ENCODE measurements at places on chromosomes 16 and 17.

DNA sequence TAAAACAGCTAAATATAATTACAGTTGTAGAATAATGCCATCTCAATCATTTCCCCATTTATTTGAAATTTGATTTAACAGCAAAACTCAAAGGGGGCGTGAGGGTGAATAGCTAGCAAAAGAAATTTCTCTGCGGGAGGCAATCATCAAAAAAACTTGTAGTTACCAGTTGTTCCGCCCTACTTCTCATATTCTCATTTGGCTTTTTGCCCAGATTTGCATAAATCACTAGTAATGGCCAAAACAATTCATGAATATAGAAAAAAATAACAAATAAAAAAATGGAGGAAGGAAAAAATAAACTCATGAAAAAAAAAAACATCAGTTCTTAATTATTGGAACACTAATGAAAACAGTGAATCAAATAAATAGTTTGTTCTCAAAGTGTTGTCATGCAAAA lies 722.6 kb upstream of the KIF2B start:
- no peak for DNase-seq

DNA sequence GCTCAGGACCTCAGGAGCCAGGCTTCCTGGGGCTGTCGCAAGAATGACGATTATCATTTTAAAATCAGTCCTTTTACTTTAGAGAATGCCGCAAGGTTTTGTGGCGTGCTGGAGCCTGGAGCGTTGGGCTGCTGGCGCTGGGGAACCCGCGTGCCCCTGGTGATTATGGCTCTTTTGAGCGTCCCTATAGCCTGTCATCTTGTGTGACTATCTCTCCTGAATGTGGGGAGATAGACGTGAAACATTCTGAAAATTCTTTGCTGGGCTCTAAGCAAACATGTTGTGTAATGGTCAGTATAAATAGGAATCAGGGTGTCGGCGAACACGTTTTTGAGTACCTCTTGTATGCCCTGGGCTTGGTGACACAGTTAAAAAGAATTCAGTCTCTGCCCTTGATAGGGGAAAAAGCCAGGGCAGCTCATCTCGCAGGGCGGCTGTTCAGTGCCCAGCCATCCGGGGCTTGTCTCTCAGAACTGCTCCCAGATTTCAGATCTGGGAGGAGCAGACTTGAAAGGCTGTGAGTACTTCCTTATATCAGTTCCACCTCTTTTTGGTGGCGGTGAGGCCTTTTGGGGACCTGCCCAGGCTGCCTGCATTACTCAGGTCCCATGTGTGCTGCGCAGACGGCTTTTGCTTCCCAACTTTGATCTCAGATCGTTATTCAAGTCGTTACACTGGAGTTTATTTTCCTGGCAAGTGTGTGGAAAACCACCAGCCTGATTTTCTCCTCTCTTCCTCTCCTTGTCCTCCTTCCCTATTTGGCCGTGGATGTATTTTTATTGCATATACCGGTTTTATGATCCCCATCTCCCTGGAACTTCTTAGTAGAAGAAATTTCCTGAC lies 973 bp downstream of the SLC7A6 start:
- peak; percentile 87 for DNase-seq

GRCh38 chr17:4566785-4567184 lies 6.4 kb upstream of the GGT6 start:
- peak; percentile 26 for DNase-seq

DNA sequence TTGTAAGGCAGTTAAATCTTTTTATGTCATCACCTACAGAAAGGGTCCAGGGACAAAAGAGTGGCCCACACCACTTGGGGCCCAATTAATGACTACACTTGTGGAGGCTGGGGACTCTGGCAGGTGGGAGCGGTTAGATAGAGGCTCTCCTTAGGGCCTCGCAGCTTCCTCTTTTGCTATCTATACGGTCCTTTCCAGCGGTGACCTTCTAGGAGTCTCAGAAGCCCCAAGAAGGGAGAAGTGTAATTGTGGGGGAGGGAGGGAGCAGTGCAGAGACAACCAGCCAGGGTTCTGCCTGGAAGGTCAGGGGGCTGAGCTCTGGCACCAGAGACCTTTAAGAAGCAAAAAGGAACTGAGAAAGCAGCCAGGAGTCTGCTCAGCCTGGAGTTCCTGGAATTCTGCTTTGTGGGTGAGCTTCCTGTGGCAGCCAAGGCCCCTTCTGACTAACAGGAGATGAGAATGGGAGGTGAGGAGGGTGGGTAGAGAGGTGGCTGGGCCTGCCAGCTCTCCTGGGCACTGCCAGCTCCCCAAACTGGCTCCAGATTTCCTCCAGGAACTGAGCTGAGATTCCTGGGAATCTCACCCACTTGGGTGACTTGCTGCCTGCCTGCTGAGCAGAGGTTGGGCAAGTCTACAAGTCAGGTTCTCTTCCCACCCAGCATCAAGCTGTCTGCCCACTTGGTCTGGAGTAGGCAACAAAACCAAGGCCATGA lies 16.3 kb upstream of the MAP3K14 start:
- peak; percentile 19 for DNase-seq

GRCh38 chr16:27924411-27925118 lies 138.9 kb downstream of the GSG1L start:
- DNase-seq, result no peak

- DNase-seq, result no peak
Measured at GRCh38 chr16:4958510-4959438, 644 bp downstream of the SEC14L5 start.

DNA sequence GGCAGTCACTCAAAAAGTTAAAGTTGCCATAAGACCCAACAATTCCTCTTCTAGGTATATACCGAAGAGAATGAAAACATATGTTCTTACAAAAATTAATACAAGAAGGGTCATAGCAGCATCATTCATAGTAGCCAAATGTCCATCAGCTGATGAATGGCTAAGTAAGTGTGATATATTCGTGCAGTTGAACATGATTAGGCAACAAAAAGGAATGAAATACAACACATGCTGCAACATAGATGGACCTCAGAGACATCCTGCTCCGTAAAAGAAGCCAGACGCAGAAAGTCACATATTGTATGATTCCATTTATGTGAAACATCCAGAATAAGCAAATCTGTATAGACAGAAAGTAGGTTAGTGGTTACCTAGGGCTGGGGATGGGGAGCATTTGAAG lies 229.4 kb upstream of the CACNG5 start:
- DNase-seq, result no peak

- no peak for DNase-seq
Measured at GRCh38 chr16:546909-547770, 13.1 kb upstream of the PRR35 start.

DNA sequence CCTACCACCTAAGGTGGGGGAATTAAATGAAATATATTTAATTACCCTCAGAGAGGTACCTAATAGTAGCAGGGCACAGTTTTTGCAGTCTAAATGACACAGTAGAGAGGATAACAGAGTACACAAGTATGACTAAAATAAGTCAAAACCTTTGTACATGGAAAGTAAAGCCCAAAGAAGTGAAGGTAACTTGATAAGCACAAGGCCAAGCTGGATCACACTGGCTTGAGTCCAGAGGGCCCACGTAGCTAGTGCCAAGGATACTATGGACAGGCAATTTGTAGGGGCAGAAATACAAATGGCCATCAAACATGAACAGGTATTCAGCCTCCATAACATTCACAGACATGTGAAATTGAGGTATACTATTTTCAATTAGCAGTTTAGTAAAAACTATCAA lies 7.6 kb downstream of the MYO18A start:
- no peak for DNase-seq

GRCh38 chr16:29307598-29308507 lies 98.7 kb downstream of the NPIPB11 start:
- no peak for DNase-seq

GRCh38 chr16:5032748-5033167 lies 977 bp downstream of the NAGPA start:
- no peak for DNase-seq

DNA sequence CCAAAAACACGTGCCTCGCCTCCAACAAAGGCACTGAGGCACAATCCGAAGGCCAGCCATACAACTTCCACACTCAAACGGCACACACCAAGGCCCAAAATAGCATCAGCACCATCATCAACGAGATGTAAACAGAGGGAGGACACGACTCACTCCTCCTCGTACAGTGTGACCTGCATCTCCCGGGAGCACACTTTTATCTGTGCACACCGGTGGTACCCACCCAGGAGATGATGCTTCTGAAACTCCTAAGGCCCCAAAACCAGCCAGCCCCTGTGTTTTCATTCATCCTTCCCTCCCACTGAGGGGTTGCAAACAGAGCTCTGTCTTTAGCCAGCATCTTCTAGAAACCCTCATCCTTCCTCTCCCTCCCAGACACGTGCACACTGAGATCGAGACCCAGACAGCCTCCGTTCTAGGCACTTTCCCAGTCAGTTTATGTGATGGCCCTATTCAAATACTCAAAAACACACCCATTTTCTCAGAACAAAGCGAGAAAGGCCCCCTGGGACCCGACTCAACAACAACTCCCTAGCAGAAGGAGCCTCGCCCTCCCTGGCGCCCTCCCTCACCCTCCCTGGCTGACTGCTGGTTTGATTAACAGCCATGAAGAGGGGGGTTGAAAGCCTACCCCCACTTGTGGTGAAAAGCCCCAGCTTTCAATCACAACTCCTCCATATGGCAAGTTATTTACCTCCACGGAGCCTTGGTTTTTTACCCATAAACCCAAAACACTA lies 76.3 kb downstream of the GAS7 start:
- DNase-seq, result no peak

DNA sequence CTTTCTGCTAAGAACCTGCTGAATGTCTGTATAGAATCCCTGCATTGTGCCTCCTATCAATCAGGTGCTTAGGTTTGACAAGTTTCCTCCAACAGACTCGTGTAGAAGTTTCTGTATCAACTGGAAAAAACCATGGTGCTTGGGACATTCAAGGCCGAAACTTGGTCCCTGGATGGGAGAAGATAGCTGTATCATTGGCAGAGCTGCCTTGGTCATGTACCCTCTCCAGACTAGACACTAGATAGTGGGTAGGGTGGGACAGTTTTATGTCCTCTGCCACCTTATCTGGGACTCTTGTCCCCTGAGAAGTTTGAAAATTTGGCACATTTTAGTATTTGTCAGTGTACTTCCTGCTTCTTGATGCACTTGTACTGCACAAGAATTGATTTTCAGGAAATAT lies 520.8 kb downstream of the WWOX start:
- no peak for DNase-seq

Data from RCC 7860 (cell line).